ENCODE measurements at places on chromosomes 12 and 14.

DNA sequence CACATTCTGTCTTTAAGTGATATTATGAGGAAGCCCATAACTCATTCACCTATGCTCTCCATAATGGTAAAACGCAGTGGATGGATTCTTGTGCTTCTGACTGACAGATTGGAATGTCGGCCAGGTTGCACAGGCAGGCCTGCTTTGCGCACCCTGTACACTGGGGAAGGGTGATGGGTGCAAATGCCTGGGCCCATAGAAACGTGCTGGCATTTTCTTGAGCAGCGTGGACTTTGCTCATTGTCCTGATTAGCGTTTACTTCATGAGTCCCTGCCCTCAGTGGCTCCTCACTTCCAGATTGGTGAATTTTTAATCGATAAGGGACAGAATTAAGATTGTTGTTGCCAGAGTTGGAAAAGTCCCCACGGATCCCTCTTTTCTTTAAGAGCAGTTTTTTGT, 80.9 kb upstream of the TRAF3 start:
- DNase-seq: no peak

DNA sequence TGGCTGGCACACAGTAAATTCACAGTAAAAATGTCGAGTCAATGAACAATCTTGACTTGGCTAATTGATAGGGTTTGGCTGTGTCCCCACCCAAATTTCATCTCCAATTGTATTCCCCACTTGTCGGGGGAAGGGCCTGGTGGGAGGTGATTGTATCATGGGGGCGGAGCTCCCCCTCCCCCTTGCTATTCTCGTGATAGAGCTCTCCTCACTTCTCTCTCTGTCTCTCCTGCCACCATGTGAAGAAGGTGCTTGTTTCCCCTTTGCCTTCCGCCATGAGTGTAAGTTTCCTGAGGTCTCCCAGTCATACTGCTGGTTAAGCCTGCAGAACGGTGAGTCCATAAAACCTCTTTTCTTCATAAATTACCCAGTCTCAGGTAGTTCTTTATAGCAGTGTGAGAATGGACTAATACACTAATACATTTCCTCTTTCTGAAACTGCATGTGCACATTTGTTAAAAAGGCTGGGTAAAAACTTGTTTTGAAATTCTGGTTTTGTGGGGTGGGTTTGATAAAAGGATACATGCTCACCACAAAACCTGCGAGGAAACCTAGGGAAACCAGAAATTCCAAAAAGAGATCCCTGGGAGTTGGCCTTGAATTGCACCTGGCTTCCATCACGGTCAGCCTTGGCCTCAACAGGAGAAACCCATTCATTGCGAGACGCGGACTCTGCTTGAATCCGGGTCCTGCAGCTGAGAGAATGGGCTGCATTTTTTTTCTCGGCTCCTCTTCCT, 16.2 kb upstream of the MYL2 start:
- no peak for DNase-seq

DNA sequence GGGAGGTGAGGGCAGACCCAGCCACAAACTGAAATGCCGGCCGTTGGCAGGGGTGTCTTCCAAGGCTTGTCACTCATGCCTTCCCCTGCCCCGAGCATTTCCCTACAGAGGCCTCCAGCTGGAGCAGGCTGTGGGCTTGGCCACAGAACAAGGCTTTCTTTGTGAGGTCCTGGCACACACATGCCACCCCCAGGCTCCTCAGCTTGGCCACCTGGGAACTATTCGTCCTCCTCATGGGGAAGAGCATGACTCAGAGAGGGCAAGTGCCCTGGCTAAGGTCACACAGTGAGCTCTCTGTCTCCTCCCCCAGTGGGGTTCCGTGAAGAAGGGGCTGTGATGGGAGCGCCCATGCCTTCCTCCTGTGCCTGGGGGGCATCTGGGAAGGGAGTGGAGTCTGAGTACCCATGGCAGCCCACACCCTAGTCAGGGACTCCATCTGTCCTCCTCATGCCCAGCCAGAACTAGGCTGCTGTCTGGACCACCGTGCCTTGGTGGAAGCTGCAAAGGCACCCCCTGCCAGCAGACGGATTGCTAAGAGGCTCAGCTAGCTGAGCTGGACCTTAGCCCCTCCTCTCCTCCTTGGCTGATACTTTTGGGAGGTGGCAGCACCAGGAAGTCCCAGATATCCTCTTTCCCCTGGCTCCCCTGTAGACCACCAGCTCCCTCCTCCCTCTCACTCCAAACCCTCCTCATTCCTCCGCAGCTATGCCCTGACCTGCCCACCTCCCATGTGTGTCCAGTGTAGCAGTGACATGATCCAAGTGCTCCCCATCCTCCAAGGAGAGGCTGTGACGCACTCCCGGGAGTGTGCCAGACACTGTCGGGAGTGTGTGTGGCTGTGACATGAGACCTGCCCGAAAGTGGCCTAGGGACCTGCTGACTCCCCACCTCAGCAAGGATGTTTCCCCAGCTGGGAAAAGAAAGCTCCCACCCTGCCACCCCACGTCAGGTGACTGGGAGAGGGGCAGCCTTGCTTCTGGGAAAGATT, 21.4 kb downstream of the ABCB9 start:
- no peak for DNase-seq

DNA sequence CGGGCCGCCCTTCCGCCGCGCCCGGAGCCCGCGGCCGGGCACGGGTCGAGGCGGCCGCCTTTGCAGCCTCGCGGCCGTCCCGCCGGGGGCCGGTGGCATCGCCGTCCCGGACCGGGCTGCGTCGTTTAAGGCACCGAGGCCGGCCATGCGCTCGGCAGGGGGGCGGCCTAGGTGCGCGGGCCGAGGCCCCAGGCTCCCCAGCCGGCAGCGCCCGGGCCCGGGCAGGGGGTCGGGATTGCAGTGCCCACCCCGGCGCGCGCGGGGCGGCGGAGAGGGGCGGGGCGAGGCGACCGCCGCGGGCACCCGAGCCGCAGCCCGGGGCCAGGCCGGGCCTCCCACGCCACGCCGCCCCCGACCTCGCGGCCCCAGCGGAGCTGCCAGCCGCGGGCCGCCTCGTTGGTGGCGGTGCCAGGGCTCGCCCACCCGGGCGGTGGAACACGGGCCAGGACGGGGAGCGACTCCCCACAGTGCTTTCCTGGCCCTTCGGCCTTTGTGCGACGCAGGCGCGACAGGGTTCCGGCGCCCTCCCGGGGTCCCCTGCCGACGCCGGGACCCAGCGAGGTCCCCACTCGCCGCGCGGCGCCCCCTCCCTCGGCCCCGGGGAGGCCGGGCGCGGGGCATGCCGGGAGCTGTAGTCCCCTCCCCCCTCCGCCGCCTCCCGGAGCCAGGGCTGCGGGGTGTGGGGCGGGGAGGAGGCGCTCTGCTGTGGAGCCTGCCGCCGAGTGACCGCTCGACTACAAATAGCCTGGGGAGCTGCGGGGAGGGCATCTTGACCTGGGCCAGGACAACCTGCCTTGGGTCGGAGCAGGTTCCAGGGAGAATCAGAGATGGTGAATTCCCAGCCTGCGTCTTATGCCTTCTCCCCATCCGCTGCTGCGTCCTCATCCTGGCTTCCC, 769 bp downstream of the FKBP4 start:
- peak; percentile 62 for DNase-seq

DNA sequence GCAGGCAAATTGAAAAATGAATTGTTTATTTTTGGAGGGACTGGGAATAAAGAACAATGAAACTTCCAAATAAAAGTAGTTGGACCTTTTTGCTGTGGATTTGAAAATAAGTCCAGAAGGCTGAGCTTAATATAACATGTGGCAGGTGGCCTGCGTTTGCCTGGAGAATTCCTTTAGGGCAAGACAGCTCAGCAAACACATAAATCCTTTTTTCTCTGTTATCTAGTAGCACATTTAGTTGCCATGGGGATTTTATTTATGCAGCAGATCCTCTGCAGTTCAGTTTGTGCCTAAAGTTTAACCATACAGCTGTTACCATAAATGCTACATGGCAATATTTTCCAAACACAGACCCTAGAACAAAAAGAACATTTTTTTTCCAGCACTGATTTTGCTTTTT, 180.0 kb downstream of the NPAS3 start:
- DNase-seq: no peak

DNA sequence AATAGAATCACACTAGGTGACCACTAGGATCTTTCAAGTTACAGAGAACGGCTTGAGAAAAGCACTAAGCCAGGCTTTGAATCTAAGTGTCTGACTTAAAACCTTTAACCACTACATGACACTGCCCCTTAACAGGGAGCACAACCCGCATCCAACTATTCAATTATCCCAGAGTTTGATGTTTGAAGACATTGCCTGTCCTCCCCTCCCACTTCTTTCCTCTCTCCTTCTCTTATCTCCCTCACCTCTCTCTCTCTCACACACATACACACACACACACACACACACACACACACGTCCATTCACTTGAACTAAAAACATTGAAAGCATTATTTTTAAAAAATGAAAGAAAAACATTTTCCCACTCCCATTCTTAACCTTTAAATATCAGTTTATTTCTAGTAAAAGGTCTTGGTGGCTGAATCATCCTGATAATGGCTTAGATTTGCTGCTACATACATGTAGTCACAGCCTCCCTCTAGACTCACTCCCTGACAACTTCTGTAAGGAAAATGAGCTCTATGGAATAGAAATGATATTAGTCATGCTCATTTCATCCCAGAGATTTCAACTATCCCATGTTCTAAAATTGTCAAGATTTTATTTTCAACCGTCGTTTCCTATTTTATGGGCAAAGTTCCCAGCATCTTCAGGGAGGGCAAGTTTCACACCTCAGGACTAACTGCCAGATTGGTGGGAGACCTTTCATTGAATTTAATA, 53.5 kb upstream of the RAP1B start:
- DNase-seq: no peak

DNA sequence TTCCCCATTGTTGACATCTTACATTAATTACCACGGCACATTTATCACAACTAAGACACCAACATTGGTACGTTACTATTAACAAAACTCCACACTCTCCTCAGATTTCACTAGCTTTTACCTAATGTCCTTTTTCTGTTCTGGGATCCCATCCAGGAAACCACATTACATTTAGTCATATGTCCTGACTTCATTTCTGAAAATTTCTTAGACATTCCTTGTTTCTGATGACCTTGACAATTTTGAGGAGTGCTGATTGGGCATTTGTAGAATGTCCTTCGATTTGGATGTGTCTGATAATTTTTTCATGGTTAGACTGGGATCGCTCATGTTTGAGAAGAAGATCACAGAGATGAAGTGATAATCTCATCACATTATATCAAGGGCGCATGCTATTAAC, 34.6 kb upstream of the ACSM4 start:
- DNase-seq: no peak

DNA sequence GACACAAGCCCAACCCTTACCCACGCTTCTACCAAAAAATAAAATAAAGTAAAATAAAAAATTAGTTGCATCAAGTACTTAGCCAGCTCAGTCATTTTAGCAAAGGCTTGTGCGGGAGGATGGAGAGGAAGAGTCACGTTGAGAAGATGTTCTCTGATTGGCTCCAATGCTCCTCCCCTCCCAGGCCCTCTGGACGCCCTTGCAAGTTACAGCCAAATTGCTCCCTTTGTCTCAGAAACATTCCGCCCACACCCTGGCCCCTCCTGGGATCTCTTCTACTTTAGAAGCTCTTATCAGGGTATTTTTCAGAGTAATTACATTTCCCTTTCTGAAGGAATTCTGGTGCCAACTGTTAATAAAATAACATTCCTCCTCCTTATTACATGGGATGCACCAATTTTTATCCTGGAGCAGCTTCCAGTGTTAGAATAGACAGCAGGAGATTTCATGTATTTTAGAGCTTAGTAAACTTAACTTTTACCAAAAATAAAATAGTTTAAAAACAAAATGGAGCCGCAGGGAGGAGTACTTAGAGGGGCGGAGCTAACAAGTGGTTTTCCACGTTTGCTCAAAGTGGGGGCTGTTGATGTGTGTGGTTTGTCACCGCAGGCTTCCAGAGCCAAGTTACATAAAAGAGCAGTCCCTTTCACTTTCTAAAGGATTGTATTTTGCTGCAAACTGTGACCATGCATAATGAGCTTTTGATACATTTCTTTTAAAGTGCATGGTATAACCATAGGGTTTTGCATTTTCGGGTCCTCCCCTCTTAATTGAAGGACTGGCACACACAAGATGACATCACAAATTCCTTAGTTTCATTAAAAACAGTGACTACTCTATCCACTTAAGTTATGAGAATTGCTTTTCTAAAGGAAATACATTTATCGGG, 71.7 kb upstream of the RAP1B start:
- peak; percentile 30 for DNase-seq

DNA sequence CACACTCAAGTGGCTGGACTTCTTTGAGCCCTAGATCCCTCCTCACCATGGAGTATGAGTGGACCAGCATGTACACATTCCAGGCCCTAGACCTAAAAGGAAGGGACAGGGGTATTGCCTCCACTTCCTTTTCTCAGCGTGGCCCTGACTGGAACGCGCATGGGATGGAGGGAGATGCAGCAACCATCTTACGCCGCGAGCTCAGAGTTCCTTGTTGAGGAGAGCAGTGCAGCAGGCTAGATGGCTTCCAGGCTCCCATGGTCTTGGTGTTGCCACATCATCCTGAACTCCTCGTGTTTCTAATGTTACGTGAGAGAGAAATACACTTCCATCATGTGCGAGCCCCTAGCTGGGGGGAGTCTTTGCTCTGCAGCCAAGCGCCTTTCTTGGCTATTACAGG, 61.8 kb upstream of the DIO3 start:
- DNase-seq: no peak

DNA sequence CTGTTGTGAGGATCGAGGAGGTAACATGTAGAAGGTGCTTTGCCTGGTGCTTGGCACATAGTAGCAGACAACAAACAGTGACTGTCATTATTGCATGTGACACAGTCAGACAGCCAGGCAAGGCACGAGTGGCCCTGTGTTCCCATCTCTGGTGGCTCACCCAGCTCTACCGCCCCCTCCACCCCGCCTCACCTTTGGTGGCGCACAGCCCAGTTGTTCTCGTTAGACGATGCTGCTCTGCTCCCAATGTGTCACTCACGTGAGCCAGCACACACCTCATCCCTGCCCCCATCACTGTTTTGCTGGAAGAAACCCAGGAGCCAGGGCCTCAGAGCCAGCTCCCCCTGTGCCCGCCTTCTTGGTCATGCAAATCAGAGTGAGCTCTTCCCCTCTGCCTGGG, 113.3 kb downstream of the CALM1 start:
- no peak for DNase-seq

DNA sequence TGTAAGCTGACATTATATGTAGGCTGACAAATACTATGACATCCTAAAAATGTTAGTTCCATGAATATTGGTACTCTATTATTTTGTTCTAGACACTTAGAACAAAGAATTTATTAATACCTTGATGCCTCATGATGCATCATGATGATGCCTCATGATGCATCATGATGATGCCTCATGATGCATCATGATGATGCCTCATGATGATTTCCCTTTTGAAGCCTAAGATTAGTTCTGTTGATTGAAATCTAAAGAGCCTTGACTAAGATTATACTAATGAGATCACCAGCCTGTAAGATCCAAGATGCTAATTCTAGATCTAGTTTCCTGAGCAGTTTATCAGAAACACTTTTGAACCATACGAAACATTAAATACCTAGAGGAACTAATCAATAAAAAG, 4.6 kb upstream of the CEP128 start:
- DNase-seq: no peak
